NCI-H1436 (cell line): ENCODE measurements at places on chromosomes 7 and 10.

DNA sequence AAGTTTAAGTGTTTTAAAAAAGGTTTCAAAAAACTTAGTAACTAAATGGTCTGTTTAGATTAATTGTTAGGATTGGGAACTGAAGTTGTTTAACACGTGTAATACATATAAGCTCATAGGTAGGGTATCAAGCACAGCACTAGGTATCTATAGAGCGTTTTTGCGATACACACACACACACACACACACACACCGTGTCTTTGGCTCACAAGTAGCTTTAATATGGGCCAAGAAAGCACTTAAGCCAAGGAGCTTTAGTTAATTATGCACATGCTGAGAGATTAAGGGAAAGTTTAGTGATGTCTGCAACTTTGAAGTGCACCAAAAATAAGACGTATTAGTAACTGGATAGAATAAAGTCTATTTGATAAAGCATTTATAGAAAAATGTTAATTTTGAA, 93.8 kb upstream of the CNTNAP2 start:
- no peak for DNase-seq

DNA sequence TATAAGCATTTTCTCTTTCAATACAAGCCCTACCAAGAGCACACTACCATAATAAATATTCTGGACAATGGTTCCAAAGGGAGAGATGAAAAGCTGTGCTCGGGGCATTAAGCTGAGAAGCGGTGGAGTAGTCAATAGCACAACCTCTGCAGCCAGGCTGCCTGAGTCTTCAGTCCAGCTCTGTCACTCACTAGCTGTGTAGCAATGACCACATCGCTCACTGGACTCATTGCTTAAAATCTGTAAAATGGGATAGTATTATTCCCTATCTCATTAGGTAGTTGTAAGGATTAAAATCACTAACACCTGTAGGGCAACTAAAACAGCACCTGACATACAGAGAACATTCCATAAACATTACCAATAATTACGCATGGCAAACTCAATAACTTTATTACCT, 199.9 kb upstream of the KLF14 start:
- DNase-seq = no peak

DNA sequence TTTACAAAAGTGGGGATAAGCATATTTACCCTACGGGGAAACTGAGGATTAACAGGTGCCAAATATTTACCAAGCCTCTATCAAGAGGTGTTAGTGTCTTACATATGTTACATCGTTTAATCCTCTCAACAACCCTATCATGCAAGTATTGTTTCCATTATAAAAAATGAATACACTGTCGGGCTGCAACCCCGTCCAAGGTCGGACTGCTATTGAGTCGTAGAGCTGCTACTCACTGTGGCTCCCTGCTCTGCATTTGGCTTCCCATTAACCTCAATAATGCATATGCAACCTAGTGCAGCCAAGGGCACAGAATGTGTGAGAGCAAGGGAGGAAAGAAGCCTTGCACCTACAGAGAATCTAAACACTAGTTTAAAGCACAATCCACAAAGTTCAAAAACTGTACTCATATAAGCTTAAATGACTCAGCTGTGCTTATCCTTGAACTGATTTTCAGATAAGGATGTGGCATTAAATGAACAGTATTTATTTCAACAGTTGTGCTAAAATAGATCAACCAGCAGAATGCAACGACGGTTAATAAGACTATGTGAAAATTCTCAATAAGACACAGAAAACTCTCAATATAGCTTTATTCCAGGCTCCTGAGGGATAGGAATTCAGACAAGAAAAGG, 49.9 kb downstream of the UBE2H start:
- DNase-seq = no peak

DNA sequence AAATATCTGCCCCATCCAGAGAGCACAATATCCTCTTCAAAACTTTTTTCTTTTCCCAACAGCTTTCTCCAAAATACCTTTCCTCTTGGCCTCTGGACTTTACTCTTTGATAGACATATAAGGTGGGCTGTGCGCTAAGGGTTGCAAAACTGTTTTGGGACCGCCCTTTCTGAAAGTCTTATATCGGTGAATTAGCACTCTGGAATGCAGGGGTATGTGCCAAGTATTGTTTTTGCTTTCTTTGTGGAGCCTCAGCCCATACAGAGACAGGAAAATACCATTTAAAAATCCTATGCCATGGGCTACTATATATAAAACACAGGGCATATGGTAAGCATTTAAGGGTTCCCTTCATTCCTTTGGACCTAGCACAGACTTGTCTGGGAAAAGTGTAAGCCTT, 37.7 kb downstream of the PPP1R17 start:
- no peak for DNase-seq

DNA sequence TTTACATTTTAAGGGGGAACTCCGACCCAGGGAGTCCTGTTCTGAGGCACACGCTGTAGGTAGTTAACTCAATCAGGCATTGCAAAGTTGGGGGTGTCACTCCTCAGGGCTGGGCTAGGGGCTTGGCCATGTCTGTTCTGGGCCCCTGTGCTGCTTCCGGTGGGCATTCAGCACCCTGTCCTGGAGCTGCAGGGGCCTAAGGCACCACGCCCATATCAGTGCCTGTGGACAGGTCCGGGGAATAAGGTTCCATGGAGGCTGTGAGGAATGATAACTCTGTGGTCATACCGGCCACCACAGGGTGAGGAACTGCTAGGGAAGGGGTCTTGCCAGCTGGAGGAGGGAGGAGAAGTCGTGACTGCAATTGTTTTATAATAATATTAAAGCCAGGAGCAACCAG, 539.1 kb upstream of the FOXK1 start:
- DNase-seq = no peak

DNA sequence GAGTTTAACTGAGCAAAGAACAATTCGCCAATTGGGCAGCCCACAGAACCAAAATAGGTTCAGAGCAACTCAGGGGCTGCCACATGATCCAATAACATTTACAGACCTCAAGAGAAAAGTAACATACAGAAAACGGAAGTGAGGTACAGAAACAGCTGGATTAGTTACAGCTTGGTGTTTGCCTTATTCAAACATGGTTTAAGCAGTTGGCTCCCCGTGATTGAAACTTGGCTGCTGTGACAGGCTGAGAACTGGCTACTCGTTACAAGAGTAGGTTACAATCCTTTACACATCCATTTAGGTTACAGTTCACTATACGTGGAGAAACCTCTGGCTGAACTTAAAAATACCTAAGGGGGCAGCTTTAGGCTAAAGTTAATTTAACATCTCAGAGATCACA, 673.1 kb upstream of the PHF14 start:
- no peak for DNase-seq

DNA sequence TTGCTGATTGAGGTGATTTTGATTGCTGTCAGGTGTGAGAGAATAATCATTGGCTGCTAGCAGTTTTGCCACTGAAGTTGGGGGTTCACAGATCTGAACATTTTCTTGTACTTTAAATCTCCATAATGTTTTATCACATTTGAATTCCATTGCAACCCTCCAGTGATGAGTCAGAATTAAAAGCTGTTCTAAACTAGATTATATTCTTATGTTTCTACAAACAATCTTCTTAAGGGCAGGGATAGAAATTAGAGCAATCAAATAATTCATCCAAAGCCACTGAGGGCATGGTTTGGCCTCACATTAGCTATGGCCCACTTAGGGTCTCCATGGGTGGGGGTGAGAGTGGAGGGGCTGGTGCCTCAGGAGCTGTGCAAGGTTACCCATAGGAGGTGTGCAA, 53.0 kb upstream of the RPA3 start:
- DNase-seq = no peak

DNA sequence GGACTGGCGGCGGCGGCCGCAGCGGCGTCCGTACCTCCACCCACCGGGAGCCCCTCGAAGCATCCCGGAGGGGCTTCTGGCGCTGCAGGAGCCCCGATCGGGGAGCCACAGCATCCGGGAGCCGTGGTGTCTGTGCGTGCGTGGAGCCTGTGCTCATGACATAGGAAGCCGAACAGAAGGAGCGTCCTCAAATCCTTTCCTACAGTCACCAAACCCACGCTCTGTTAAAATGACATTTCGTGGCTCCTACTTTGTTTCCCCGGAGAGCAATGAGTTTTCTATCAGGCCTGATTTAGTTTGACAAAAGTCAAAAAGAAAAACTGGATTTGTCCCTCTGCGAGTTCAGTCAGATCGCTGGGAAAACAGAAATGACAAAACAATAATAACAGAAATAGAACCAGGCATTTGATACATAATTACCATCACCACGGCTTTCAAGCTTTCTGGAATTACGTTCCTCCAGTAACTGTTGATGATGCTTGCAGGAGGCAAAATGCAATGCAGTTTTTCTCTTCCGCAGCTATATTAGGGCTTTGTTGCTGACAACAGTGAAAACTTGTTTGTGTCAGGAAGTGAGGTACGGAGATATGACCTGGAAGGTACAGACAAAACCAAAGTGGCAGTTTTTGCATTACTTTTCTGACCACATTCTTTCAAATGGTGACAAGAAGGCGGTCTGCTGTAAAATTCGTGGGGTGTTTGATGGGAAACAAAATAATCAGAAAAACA, 219.3 kb upstream of the MKLN1 start:
- DNase-seq = no peak

DNA sequence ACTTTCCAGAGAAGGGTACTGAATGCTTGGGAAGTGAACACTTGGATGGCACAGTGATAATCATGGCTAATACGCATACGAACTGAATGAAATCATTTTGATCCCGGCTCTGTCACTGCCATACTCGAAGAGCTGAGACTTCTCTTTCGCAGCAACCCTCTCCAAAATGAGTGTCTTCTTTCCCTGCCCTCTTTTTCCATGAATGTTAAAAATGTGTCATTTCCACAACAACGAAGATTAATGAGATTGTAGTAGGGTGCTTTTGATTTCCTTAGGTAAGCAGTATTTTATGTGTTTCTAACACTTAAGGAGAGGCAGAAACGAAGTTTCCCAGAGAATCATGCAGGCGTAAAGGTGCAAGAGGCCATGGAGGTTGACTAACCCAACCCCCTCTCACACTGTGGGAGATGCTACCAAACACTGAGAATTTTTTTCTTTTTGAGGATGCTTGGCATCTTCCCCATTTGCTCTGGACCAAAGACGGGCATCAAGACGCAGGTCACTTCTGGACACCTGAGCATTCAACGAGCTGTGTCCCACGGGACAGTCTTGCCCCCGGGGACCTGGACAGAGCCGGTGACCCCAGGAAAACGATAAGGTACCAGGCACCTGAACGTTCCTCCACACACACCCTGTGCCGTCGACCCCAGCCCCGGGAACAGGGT, 823 bp downstream of the COPG2 start:
- no peak for DNase-seq

DNA sequence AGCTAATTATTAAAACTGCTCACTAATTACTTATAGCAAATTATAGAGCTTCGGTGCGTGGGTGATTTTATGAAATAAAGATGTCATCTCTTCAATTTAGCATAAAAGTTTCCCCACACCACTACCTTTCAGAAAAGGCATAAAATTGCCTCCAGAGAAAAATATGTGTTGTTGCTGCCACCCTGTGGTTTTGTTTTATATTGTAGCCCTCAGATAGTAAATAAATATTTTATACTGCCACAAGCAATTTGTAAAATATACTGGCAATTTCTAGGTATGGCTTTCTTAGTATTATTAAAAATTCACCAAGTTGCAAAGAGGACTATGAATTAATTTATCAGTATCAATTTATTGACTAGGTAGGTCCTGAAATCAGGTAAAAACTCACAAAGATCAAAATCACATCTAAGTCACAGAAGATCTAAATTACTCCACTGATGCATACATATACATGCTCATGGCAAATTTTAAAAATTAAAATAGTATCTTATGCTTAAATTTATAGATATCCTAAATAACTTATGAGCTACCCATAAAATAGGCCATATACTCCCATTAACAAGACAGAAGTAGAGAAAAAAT, 26.5 kb downstream of the ASNS start:
- peak; percentile 6 for DNase-seq

- DNase-seq = no peak
Observed at GRCh38 chr10:43151371-43151770, 13.1 kb downstream of the CSGALNACT2 start.

- DNase-seq = peak; percentile 78
Observed at GRCh38 chr10:78657163-78657861, 411.5 kb upstream of the ZMIZ1 start.

- no peak for DNase-seq
Observed at GRCh38 chr10:55929291-55929690, 431.8 kb downstream of the ZWINT start.

- DNase-seq = no peak
Observed at GRCh38 chr10:121914661-121915060, 13.2 kb downstream of the ATE1 start.

GRCh38 chr10:123552760-123553554, 113.2 kb upstream of the GPR26 start:
- DNase-seq = no peak

DNA sequence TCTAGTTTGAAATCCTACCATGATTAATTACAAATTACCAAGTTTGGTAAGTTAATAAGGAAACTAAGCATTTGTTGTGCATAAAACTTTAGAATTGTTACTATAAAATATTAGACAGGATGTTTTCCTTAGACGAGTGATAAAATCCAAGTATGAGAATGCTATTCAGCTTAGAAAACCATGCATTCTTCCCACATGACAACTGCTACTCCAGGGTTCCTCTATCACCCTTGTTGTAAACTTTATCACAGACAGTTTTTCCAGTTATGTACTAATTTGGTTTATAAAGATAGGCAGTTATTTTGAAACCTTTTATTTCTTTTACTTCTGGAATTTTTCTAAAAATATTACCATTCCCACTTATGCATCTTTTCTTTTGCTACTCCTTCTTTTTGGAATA, 52.0 kb downstream of the SIRT1 start:
- no peak for DNase-seq

DNA sequence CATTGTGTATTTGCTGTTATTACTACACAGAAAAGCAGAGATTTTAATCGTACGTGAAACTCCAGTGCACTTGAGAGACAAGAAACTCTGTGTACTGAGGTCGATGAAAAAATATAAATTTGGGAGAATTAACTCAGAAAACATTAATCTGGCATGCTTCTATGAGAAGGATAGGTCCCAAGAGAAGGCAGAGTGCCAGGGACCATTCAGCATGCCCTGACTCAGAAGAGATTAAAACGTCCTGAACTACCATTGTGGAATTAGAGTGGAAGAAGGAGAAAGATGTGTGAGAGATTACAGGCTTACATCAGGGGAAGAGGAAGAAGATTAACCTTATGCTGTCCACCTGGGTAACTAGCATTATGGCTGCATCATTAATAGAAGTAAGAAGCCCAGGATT, 72.4 kb downstream of the REEP3 start:
- no peak for DNase-seq

GRCh38 chr10:23613900-23614299, 175.0 kb downstream of the OTUD1 start:
- no peak for DNase-seq

DNA sequence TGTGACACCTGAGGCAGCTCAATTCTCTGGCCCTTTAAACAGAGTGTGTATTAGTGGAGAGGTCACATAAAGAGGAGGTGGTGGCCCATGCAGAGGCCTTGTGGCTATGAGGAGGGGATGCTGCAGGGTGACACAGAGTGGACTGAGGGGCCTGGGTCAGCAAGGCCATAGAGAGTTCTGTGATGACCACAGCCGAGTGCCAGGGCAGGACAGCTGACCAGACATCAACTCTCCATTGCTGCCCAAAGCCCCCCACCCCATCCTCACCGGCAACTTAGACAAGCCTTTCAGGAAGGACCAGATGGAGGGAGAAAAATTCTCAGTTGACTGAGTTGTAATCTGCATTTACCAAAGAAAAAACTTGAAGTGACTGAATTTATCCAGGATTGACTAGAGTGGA, 378.1 kb downstream of the RPS24 start:
- no peak for DNase-seq

GRCh38 chr7:16315280-16315679, 106.1 kb downstream of the CRPPA start:
- DNase-seq = no peak
